ENCODE measurements at places on chromosomes 6 and 20.

GRCh38 chr6:163296835-163297519 is 117.5 kb upstream of the QKI start:
- DNase-seq, result no peak

- no peak for DNase-seq
Observed at GRCh38 chr6:153145591-153145990, 14.5 kb upstream of the RGS17 start.

GRCh38 chr20:62991863-62992262 is 14.9 kb downstream of the BHLHE23 start:
- DNase-seq, result no peak

- no peak for DNase-seq
Observed at GRCh38 chr6:112296122-112296521, 41.8 kb upstream of the LAMA4 start.

- DNase-seq, result no peak
Observed at GRCh38 chr6:137819740-137820139, 47.3 kb upstream of the TNFAIP3 start.

DNA sequence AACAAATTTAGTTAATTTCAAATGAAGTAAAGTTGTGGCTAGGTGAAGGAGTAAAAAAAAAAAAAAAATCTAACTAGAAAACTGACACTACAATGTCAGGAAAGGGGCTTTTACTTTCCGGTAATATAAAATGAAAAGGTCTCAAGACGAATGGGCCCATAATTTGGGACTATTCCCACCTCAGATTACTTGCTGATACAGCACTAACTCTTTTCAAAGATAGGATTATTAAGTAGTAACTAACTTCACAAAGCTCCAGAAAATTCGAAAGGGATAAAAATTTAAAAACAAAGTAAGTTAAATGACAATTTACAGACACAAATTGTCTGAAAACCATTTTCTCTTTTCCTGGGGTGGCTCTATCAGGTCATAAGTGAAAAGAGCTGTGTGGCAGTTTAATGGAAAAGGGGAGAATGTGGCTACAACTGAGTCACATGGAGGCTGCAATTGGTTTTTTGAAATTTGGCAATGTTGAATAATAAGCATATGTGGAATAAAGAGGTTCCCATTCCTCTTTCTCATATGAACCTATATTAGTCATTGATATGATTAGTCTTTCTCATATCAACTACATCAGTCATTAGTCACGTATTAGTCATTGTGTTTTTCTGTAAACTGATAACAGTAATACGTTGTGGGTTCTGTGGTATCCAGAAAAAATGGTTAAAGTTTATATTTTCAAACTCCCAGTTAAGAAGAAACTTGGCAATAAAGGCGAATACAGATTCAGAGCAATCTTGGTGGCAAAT is 78.0 kb downstream of the RWDD2A start:
- no peak for DNase-seq

DNA sequence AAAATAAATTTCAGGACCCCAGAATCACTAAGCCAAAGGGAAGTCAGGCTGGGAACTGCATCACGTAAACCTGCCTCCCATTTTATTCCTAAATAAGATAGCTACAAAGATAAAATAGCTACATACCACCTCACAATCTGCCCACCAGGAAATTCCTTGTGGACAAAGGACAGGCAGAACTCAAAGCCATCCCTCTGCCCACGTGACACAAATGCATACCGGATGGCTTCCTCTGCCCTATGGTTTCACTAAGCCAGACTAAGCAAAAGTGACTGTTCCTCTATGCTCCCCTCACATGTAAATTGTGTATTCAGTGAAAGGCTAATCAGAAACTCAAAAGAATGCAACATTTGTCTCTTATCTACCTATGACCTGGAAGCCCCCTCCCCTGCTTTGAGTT is 15.0 kb downstream of the MBOAT1 start:
- DNase-seq, result no peak

DNA sequence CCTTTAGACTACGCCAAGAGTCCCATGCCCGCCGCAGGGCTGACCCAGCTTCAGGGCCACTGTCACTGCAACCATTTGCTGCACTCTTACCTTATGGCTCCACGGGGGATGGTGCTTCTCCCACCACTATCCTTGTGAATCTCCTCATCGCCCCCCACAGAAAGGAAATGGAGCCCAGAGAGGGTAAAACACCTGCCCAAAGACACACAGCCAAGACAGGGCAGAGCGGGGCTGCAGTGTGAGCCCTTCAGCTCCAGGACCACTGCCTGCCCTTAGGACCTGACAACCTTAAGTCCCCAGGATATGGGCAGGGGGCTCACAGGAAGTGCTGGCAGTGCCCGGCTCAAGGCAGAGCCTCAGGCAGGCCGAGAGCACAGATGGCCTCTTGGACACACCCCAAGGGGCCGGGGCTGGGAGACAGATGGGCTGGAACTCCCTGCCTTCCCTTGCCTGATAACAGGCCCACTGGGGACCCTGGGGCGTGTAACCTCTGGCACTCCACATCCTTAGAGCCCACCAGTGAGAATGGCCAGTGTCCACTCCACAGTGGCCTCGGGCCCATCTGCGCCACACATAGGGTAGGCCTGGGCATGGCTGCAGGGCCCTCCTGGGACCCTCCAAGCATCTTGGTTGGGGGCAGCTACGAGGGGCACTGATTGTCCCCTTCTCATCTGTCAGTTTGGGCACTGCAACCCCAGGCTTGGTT is 265.2 kb downstream of the TAF4 start:
- DNase-seq, result no peak

DNA sequence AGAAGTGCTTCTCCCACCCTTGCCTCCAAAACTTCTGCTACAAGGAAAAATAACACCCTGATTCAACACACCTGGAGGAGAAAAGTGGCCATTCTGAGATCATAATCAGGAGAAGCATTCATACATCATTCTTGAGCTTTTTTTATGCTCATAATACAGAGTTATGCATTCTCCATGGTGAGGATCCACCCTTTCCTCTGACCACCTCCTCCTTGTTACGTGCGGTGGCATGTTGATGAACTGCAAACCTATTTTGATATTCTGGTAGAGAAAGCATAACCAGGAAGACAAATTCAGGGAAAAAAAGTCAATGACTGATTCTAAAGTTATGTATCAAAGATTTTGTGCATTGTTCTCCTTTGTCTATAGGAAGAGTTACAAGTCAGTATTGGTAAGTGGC is 169.8 kb downstream of the KLHL32 start:
- DNase-seq, result no peak

- DNase-seq, result no peak
Observed at GRCh38 chr6:137769797-137770362, 97.2 kb upstream of the TNFAIP3 start.

DNA sequence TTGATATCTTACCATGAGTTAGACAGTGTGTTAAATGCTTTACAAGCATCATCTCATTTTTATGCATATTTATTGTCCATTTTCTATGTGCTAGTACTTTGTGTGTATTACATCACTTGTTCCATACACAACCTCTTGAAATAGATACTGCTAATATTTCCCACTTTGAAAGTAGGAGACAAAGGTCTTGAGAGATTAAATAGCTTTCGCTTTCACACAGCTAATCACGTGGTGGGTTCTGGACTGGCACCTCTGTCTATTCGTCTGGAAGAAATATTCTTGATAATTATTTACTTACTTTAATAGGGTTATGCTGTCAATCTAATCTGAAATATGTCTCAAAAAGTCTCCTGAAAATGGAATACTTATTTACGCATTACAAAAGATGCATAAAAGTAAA is 30.2 kb downstream of the EPHA7 start:
- no peak for DNase-seq

GRCh38 chr20:53763707-53764414 is 170.2 kb upstream of the ZNF217 start:
- no peak for DNase-seq
